ENCODE measurements at places on chromosomes 3 and 15.

DNA sequence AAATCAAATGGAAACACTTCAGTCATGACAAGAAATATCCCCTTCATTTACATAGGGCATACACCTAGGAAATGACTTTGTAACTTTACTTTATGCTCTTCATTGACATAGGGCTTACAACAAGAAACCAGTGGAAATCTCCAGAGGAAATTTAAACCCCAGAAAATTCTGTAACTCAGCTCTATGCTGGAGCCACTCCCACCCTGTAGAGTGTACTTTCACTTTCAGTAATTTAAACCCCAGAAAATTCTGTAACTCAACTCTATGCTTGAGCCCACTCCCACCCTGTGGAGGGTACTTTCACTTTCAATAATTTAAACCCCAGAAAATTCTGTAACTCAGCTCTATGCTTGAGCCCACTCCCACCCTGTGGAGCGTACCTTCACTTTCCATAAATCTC, 987.1 kb upstream of the CADM2 start:
- DNase-seq = no peak

DNA sequence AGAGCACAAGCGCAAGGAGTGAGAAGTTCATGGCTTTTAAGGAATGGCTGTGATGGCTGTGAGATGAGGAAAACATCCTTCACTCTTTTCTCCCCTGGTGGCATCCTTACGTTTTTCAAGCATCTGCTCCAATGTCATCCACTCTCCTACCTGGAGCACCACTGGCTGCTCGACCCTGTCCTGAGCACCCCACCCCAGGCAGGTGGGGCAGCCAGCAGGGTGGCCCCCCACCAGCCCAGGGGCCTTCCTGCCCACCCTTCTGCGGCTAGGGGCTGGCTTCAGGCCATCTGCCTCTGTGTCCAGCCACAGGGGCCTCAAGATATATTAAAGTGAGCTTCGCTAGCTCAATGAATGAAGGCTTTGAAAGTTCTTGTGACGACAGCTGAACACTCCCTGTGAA, 56.1 kb downstream of the ATP10A start:
- DNase-seq = no peak

GRCh38 chr3:47065058-47065457, 85.6 kb downstream of the NBEAL2 start:
- DNase-seq = no peak

DNA sequence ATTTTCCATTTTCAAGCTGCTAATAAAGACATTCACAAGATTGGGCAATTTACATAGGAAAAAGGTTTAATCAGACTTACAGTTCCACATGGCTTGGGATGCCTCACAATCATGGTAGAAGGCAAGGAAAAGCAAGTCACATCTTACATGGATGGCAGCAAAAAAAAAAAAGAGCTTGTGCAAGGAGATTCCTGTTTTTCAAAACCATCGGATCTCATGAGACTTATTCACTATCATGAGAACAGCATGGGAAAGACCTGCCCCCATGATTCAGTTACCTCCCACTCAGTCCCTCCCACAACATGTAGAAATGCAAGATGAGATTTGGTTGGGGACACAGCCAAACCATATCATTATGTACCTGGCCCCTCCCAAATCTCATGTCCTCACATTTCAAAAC, 202.0 kb downstream of the FNDC3B start:
- DNase-seq = no peak

GRCh38 chr15:32877252-32878019, 159.6 kb downstream of the GREM1 start:
- no peak for DNase-seq

GRCh38 chr3:181176601-181177000, 187.1 kb upstream of the DNAJC19 start:
- no peak for DNase-seq

DNA sequence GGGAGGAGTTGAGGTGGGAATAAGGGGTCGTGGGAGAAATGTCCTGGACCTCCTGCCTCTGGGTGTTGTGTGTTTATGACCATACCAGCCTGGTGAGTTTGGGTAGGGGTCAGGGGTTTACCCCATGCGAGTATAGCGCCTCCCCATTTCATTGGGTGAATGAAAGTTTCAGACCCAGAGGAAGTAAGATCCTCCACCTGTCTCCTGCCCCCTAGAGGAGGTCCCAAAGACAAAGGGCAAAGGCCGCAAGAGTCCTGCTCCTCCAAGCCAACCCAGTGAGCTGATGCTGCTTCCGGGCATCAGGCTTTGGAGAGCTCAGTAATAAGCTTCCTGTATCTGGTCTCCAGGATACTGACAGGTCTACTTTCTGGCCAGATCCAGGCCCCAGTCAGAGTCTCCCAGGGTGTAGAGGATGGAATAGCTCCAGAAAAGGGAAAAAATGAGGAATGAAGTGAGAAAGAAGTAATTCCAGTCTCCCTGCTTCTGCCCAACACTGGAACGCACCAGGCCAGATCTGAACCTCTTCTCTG, 6.4 kb upstream of the TBC1D21 start:
- DNase-seq = no peak

DNA sequence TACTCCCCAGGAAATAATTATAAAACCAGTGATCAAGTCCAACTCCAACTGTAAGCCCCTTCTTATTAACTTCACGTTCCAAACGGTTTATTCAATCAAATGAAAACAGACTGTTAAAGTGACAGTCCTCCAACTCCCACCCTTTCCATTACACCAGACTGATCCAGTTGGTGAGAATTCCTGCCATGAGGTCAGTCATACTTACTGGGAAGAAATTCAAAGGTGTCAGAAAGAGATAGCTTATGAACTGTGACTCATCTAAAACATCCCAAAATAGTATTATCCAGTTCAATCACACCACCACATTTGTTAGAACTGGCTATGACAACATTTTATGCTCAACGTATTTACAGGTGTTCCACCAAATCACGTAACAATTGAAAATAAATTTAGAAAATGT, 19.5 kb downstream of the SMARCC1 start:
- peak; percentile 11 for DNase-seq

DNA sequence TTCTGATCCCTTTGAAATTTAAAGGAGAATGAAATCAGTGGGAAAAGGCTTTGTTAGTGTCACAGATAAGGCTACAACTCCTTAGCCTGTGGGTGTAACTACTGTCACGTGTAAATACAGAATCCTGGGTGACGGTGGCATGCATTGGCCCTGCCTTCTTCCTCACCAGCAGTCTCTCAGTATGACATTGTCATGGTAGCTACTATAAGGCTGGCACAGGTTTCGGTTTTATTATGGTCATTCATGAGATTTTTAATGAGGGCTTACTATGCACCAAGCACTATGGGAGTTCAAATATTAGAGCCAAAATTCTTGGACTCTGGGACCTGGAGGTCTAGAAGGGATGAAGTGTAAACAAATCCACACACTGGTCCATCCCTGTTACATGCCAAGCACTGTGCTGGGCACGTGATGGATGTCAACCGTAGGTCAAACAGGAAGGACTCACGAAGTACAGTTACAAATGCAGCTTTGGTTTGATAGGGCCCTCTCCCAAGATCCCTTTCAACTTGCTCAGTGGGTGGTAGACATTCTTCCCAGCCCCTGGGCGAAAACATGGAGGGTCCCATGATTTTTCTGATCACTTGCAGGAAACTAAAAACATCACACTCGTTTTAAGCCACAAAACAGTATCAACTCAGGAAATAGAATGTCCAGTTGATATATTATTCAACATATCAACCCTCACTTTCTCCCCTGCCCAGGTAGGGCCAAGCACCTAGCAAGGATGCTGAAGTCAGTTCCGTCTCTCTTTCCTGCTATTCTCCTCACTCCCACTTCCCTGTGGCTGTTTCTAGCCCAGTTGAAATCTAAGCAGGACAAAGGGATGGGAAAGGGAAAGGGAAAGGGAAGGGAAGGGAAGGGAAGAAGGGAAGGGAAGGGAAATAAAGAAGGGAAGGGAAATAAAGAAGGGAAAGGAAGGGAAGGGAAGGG, 25.3 kb downstream of the BFSP2 start:
- DNase-seq = no peak

- no peak for DNase-seq
Measured at GRCh38 chr3:101631098-101631796, 45.7 kb downstream of the ZBTB11 start.

GRCh38 chr3:47523310-47524073, 10.0 kb upstream of the ELP6 start:
- DNase-seq = no peak

DNA sequence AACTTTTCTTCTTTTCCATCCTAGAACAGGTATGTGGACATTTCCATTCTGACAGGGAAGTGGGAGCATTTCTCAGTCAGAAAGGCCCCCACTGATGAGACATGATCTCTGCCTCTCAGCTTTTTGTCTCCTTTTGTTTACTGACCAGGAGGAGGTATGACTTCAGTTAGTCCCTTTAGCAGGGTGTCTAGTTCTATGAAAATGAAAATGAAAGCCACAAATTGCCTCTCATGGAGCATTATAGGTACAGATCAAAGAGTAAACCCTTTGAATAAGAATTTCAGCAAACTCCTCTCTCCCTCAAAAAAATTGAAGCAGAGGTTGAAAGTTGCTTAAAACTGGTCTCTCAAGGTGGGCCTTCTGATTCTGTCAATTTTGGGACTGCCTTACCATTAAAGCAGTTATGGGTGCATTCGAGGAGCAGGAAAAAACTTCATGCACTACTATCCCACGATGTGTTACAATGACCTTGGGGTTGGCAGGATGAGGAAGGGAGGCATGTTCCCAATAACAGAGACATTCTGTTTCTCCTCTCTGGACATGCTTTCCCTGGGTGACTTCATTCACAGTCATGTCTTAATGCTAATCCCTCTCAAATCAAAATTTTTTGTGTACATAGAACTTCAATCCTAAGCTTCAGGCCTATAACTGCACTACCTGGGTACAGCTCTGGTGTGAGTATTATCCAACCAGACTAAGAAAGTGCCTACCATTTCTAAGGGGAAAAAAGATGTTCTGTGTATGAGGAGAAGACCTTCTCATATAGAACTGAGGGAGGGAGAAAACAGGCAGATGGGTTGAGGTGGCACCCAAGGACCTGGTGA, 50.6 kb upstream of the TBC1D23 start:
- no peak for DNase-seq

DNA sequence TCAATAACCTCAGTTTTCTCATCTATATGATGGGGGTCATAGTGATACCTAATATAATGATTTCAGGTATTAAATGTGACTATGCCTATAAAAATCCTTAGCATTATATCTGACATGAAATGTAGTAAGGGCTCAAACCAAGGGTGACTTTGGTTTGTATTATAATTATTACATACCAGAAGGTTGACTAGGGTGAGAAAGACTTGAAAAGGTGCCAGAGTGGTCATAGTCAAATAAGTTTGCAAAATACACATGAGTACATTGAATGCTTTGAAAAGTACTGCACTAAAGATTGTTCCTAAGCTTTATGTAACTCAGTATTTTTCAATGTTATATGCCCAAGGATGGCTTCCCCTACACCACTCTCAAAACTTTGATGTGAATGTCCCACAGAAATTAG, 297.2 kb downstream of the ARPP21 start:
- DNase-seq = no peak

GRCh38 chr15:85125056-85125661, 143.5 kb downstream of the PDE8A start:
- DNase-seq = peak; percentile 49

GRCh38 chr3:143830786-143831185, 17.5 kb downstream of the SLC9A9 start:
- no peak for DNase-seq

- DNase-seq = no peak
Measured at GRCh38 chr15:47529241-47529640, 188.1 kb upstream of the SEMA6D start.

DNA sequence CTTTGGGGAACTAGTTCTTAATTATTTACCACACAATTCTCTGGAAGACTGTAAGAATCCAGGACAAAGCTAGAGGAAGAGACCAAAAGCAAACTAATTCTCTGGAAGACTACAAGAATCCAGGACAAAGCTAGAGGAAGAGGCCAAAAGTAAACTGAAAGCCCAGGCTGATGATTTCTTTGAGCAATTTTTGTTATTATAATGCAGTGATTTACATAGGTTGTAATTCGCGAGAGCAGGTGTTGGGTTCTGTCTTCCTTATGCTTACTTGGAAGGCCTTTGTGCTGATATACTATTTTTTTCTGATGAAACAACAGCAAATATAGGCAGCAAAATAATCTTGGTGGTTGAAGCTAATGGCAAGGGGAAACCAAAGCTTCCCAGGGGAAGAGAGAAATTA, 5.2 kb downstream of the SPTSSB start:
- DNase-seq = no peak

- no peak for DNase-seq
Measured at GRCh38 chr15:45338417-45338816, 39.9 kb downstream of the GATM start.

- no peak for DNase-seq
Measured at GRCh38 chr3:71360764-71361163, 222.8 kb downstream of the FOXP1 start.

- DNase-seq = no peak
Measured at GRCh38 chr3:177286034-177286433, 88.8 kb upstream of the TBL1XR1 start.

DNA sequence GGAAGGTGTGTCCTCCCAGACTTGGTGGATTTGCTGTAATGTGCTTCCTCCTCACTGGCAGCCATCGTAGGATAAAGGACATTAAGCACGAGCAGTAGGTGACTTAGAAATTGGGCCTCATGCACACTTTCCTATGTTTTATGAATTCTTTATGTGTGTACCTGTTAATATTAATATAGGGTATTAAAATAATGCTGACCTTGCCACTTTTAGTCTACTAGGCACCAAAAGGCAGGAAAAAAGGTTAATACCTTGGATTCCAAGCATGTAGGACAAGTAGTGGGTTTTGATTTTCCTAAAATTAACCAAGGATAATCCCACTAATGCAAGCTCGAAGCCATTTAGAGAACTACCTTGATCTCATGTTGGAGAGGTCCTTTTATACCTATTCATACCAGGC, 55.9 kb downstream of the ADAMTSL3 start:
- no peak for DNase-seq

DNA sequence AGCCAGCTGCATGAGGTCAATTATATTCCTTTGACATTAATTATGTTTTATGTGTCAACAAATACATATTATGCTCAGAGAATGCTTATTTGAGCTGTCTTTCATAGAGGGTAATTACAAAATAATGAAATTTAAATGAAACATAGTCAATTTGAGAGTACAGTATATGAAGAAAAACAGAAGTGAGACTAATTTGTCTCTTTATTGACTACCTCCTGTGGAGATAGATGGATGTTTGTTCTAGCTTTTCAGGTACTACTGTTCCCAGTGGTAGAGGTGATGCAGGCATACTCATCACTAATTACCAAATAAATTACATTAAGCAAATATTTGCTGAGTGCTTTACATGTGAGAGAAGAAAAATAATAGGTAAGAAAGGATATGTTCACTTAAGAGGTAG, 1129.6 kb downstream of the OTOL1 start:
- no peak for DNase-seq

DNA sequence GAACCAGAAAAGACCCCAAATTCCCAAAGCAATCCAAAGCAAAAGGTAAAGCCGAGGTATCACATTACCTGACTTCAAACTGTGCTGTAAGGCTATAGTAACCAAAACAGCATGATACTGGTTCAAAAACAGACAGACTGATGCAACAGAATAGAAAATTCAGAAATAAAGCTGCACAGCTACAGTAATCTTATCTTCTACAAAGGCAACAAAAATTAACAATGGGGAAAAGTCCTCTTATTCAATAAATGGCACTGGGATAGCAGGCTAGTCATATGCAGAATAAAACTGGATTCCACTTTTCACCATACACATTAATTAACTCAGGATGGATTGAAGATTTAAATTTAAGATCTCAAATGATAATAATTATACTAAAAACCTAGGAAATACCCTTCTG, 392.6 kb upstream of the CBLB start:
- DNase-seq = no peak

- no peak for DNase-seq
Measured at GRCh38 chr3:115899535-115899934, 276.2 kb downstream of the GAP43 start.

- DNase-seq = no peak
Measured at GRCh38 chr3:77426531-77426930, 386.6 kb downstream of the ROBO2 start.

All from AG08395 (cell line).